ENCODE measurements at places on chromosomes 12 and 14. TPM values are rescaled to one million over a fixed set of nuclear protein-coding genes. Genes with fewer than 3 reads are reported as not detected.

DNA sequence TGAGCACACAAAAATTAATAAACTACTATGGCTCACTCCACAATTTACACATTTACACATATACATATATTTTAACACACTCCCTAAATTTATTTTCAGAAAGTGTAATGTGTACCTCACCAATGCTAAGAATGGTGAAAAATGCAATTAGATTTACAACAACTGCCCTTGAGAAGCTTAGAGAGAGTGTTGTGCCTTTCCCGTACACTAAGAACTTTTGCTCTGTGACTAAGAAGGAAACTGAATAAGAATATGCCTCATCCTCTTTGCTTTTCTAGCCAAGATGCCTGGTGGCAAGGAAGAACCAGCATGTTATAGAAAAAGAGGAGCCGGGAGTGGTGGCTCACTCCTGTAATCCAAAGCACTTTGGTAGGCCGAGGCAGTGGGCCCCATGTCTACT lies 62.3 kb downstream of the SINHCAF start:
- DNase-seq: no peak

The CYP27B1 gene
- 1.6 TPM for total RNA-seq

DNA sequence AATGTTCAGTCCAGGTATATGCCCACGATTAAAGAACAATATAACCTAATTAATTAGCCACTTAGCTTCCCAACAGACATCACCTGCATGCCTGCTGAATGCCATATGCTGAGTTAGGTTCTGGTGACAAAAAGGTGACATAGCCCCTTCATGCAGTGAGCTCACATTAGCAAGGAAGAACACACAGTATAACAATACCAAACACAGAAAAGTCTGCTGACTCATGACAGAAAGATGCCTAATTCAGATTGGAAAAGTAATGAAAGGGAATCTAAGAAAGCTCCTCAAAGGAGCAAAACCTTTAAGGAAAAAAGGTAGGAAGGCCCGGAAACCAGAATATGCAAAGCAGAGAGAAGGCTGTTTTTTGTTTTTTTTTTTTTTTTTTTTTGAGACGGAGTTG lies 59.0 kb downstream of the FERMT2 start:
- no peak for DNase-seq

The DPY19L2 gene
- total RNA-seq: 5.4 TPM

The LGR5 gene
- total RNA-seq: not detected

The SRRM4 gene
- total RNA-seq: 0.03 TPM

The KRT6C gene
- total RNA-seq: not detected

The RNASE7 gene
- 22.1 TPM for total RNA-seq

- DNase-seq: peak; percentile 22
Observed at GRCh38 chr12:26028953-26029735, 70.7 kb downstream of the RASSF8 start.

DNA sequence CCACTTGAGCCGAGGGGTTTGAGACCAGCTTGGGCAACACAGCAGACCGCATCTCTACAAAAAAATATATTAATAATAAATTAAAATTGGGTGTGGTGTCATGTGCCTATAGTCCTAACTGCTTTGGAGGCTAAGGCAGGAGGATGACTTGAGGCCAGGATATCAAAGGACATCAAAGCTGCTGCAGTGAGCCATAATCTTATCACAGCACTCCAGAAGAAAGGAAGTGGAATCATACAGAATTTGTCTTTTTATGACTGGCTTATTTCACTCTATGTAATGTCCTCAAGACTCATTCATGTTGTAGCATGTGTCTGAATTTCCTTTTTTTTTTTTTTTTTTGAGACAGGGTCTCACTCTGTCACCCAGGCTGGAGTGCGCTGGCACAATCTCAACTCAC lies 43.9 kb upstream of the NUDT4 start:
- no peak for DNase-seq

DNA sequence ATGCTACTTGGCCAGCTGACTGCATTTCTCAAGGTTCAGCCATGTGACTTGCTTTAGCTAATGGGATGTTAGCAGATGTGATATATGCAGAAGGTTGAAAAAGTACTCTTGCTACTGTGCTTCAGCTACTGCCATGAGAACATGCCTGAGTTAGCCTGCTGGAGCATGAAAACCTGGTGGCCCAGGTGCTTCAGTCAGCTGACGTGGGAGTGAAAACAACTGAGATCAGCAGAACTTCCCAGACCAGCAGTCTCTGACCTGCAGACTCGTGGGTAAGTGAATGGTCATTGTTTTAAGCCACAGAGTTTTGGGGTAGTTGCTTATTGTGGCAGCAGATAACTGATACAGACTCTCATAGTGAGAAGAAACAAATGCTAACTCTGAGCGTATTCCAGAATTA lies 118.6 kb upstream of the GRIN2B start:
- DNase-seq: no peak

The PAX9 gene
- not detected for total RNA-seq

The MAPK1IP1L gene
- 80.0 TPM for total RNA-seq

DNA sequence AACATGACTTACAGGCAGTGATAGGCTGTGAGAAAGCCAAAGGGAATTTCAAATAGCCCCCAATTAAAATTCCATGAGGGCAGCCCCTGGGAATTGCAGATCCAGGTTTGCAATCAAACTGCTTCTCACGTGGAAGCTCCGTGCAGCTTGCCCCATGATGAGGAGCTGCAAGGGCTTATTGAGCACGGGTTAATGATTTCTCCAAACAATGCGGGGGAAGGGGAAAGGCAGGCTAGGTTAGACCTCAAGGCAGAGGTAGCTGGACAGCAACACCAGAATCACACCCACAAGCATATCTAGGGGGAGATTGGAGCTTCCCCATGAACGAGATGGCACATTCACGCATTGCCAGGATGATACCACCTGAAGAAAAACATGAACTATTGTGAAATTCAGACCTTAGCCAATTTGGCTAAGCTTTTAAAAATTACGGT lies 5.0 kb upstream of the DUSP6 start:
- DNase-seq: peak; percentile 64

DNA sequence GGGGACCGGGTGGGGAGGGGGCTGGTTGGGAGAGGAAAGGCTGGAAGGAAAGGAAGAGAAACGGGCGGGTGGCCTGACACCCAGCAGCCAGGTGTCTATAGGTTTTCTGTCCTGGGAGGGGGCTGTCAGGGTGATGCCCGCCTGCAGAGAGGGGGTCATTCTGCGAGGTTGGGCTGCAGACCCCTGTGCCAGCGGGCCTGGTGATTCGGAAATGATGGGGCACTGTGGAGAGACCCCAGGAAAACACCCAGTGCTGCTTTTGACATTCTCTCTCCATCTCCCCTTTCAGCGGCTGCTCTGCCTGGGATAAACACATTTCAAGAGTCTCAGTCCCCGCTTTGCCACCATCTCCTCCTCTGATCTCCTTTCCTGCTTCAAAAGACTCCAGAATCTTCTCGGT lies 168.5 kb upstream of the RTL1 start:
- no peak for DNase-seq

The RAB15 gene
- total RNA-seq: 16.5 TPM

DNA sequence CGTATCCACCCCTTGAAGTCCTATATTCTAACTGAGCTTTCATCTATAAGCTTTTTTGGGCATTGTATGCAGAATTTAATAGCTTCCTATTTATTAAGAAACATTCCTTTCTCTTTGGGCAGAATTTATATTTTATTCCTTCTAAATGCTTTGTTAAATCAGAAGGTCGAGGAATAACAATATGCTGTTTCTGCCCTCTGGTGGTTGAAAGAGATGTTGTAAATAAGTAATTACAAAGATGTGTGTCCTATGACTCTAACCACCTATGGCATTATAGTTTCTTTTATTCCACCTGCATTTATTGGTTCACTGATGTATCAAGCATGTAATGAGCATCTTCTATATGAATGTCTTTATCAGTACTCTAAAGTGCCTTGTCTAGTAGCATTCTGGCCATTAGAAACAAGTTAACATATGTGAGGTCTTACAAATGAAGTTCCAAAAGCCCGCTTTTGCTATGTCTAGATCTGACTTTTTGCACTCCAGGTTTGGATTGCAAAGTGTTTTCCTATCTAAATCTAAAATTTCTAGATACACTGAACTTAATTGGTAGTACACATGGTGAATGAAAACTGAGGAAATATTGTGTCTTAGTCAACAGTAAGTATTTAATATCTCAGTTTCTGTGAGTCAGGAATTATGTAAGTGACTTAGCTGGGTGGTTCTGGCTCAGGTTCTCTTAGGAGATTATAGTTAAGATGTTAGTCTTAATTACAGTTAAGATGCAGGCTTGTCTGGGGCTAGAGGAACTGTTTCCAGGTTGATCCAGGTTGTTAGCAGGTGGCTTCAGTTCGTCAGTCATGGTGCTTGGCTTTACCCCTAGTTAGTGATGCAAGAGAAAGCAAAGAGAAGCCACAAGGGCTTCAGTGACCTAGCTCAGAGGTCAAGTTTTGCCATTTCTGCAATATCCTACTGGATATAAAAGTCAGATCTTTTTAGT lies 57.5 kb downstream of the PLEKHA5 start:
- no peak for DNase-seq

The KIF5A gene
- total RNA-seq: 0.81 TPM

DNA sequence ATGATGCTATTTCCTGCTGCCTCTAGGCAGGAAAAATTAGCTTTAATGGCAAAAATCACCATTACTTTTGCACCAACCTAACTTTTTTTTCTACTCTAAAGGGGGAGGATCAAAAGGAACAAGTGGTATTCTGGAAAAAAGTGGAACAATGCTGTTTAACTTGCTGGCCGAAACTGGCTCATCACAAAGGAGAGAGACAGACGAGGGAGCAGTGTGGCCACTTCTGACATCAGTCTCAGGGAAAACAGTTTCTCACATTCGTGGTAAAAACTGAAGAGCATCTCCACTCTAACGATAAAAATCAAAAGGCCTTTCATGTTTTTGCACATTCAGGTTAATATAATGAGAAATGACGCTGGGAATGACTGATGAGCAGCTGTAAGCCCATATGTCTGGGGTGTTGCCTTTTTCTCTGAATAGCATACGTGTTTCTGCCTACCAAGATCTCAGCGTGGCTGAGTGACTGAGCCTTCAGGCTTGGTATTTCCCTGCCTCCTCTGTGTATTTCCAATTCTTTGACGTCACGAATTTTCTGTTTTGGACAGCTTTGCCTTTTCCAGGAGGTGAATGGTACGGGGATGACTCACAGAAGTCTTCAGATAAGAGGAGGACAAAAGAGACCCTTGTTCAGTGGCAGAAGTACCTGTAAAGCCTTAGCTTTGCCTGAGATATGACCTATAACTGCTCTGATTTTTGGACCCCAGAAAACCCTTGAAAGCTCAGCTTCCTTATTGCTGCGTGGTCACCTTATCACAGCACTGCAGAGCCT lies 358.8 kb downstream of the GLT1D1 start:
- DNase-seq: peak; percentile 35

DNA sequence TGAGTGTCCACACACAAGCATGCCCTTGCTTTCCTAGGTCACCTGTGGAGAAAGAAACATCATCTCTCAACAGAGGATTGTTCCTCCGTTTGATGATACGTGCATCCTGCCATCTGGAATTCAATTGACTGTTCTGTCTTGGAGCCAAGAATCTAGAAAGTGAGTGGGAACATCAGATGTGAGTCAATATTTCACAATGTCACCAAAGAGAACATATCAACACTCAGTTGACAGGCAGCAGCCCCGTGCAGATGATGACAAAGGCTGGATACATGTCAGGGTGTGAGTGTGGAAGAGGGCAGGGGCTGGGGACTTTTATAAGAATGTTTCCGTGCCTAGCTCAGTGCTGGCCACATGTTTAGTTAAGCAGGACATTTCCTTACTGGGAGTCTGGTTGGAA lies 76.1 kb downstream of the TBC1D30 start:
- no peak for DNase-seq

- DNase-seq: no peak
Observed at GRCh38 chr12:50655374-50655921, 108.5 kb upstream of the ATF1 start.

- peak; percentile 67 for DNase-seq
Observed at GRCh38 chr12:125092872-125093680, 27.8 kb downstream of the AACS start.

- no peak for DNase-seq
Observed at GRCh38 chr14:23638414-23639047, 2.4 kb downstream of the DHRS2 start.

The SOS2 gene
- 26.5 TPM for total RNA-seq

- no peak for DNase-seq
Observed at GRCh38 chr12:52672321-52672933, 7.8 kb downstream of the KRT1 start.

DNA sequence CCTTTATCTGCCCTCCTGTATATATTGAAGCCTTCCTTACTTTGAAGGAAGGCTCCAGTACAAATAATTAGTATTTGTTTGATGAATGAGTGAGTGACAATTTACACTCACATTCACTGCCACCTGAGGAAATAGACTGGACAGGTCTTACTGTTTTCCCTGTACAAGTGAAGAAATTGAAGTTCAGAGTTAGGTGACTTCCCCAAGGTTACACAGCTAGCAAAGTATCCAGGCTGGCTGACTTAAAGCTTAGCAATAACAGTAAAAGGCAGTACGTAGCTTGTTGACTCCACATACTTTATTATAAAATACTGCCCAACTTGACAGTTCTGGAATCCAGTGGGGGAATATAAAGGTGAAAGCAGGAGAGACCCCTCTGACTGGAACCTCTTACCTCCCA lies 2.6 kb upstream of the KRT18 start:
- no peak for DNase-seq

The MAGOHB gene
- 11.9 TPM for total RNA-seq

DNA sequence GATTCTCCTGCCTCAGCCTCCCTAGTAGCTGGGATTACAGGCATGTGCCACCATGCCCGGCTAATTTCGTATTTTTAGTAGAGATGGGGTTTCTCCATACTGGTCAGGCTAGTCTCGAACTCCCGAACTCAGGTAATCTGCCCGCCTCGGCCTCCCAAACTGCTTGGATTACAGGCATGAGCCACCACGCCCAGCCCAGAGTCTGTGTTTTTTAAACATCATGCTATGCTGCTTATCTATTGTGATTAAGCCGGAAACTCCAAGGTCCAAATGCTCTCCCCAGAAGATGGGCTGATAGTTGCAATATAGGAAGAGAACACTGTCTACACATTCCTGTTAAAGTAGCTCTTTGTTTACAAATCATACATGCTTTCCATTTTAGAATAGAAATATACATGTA lies 30.5 kb upstream of the MAX start:
- DNase-seq: no peak

GRCh38 chr14:68520637-68521556 lies 272.0 kb downstream of the ZFP36L1 start:
- peak; percentile 79 for DNase-seq

DNA sequence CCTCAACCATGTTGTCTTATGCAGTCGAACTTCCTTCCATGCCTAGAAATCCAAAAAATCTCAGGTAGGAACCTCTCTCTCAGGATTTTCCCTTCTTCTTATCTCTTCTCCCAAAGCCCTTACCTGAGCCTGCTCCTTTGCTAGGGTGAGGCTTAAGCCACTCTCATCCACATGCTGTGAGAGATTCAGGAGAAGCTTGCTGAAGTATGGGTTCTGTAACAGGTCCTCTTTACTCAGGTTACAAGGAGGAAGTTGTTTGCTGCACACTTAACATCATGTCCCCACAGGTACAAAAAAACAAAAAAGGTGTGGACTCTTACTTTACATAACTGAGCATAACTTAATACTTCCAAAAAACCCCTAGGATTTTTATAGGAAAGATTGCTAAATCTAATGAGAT lies 4.5 kb downstream of the HAUS4 start:
- DNase-seq: no peak

The RGS6 gene
- 1.1 TPM for total RNA-seq

The SYNDIG1L gene
- total RNA-seq: 0.26 TPM

Data from mucosa of gallbladder (tissue), 1 donor.